ENCODE measurements at places on chromosomes 6 and 20. TPM values are rescaled to one million over a fixed set of nuclear protein-coding genes. Genes with fewer than 3 reads are reported as not detected.
A peak's percentile ranks its signal among the peaks of the same experiment; 100 is the strongest.

HLA-DRB1 gene
- 15.1 TPM for total RNA-seq

EDN3 gene
- total RNA-seq = not detected

MUC21 gene
- total RNA-seq = not detected

GTSF1L gene
- not detected for total RNA-seq

METTL24 gene
- not detected for total RNA-seq

DNA sequence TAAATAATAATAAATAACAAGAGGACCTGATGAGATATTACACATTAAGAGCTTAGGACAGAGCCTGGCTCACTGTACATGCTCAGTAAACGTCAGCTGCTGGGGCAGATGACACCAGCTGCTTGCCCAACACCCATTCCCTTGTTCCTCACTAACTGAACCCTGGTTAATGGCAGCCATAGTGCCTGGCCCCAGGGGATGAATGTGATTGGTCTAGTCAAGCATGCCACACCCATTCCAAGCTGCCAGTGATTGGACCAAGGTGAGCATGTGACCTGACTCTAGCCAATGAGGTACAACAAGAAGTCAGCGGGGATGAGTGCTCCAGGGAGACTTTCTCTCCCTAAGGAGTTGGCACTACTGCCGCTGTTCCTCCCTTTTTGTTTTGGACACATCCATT, 85.1 kb upstream of the PTPN1 start:
- DNase-seq = no peak

GRCh38 chr6:37875561-37876309, 56.2 kb downstream of the ZFAND3 start:
- no peak for DNase-seq

DNA sequence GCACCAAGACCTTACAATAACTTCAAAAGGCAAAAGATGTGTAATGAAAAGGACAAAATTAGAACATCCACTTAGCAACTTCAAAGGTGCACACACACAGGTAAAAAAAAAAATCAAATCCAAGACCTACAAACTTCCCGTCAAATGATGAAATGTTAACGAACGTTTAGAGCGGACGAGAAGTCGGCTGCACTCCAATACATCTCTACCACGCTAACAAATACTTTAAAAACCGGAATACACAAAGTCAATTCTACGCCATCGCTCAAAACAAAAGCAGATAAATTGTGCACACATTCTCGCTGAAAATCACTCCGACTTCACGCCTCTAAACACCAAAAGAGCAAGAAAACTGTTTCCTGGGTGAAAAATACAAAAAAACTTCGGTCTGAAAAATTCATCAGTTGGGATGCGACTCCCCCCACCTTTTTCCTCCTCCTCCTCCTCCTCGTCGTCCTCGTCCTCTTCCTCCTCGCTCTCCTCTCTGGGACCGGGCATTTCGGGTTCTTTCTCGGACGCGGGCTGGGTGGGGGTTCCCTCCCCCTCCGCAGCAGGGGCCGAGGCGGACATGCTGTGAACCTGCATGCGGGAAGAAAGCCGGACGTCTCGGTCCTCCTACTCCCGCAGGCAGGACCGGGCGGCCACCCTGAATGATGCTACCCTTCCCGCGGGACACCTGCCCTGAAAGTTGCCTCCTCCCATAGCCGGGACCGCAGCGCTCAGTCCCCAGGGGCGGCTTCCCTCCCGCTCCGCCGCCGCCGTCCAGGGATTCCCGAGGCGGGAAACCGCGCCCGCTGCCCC, 712 bp downstream of the DEK start:
- peak; percentile 35 for DNase-seq

GRCh38 chr6:170238741-170239565, 51.9 kb downstream of the DLL1 start:
- no peak for DNase-seq

DNA sequence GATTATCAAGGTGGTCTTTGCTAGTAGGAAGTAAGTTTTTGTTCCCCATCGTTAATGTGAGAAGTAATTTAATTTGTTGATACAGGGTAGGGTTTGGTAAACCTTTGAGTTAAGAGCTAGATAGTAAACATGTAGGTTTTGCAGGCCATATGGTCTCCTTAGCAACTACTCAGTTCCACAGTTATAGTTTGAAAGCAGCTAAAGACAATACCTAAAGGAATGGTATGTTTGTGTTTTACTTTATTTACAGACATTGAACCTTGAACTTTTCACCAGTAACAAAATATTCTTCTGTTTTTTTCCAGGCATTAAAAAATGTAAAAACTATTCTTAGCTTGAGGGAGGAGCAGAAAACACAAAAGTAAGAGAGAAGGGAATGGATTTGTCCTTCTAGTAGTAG, 1.7 kb downstream of the CAP2 start:
- no peak for DNase-seq

GRCh38 chr6:40807484-40807883, 220.3 kb upstream of the LRFN2 start:
- no peak for DNase-seq

GRCh38 chr20:62339647-62340062, 27.5 kb downstream of the LAMA5 start:
- no peak for DNase-seq

DNA sequence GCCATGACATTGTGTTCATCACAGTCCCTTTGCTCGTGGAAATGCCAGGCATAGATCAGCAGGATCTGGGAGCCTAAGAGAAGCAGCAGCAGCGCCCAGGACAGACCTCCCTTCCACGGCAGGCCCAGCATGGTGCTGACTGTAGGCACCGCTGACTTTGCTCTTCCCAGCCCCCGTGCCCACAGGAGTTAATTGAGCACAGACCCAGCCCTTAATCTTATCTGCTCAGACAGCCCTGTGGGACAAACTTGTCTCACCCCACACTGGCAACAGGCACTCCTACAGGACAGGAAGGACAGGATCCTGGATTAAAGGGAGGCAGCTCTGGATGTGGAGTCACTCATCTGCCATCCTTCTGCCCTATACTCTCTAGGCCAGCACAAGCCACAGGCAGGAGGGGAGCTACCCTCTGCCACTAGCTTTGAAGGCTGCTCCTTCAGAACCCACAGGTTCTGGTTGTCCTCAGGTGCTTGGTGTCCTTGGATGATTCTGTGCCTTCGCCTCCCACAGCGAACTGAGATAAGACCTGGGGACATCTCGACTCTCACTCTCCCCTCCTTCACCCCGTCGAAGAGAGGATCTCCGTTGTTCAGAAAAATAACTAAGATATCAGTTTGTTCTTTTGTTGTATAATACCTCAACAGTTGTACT, at the start of gene CST9L:
Gene CST9L (minus strand): TSS at position 165 of the 651 bp plus-strand sequence. CDS start 34 bp downstream, at position 131.
- no peak for DNase-seq

Measured in activated T-cell treated with anti-CD3 and anti-CD28 coated beads, Interleukin-2, amount 50 U/mL, for 72 hours (primary cell).